Right renal pelvis (tissue), 4 donors: ENCODE measurements at places on chromosomes 1 and 21.

DNA sequence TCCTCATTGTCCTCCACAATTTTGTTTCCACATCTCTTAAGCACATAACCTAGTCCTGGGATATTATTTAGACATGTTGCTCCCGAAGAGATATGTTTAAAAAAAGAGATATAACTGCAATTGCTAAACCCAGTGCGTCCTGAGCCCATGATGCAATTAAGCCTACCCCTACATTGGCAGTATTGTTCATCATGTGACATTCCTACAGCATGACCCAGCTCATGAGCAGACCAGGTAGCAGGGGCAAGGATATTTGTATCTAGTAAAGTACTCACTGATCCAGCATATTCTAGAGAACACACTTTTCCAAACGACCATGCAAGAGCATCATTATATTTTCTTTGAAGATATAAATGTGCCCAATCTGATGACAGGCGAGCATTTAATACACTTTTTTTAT is 1.2 kb downstream of the ADAM30 start:
- DNase-seq, result no peak

GRCh38 chr1:225945564-225945963 is 4.5 kb upstream of the LEFTY2 start:
- no peak for DNase-seq

DNA sequence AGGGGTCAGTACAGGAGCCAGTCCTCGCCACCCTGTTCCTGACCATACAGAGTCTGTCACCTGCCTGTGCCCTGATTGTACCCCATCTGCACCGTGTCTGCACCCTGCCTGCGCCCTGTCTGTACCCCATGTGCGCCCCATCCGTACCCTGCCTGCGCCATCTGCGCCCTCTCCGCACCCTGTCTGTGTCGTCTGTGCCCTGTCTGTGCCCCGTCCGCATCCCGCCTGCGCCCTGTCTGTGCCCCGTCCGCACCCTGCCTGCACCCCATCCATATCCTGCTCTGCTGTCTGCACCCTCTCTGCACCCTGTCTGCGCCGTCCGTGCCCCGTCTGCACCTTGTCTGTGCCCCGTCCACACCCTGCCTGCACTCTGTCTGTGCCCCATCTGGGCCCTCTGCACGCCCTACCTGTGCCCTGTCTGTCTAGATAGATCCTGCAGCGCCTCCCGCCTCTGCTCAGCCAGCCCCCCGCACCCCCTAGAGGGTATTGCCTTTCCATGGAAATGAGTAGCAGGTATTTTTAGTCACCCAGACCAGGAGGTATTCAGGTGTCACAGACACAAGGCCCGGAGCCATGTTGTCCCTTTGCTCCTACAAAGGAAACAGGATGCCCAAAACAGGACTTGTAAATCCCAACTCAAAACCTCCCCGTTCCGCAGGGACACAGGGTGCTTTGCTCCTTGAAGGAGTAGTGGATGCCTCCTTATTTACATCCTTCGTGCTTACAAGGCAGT is 7.7 kb upstream of the NPHP4 start:
- no peak for DNase-seq

DNA sequence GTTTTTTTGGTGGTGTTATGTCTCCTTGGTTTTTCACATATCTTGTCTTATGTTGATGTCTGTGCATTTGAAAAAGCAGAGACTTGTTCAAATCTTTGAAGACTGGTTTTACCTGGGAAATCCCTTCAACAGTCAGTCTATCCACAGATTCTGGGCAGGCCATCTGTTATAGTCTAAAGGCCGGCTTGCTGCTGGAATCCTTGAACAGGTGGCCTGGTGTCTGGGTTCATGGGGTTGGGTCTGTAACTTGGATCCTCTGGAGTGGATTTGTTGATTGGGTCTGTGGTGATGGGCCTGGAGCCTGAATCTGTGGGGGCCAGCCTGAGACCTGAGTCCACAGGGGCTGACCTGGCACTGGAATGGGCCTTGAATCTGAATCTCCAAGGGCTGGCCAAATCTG is 12.2 kb downstream of the LORICRIN start:
- no peak for DNase-seq

- DNase-seq, result no peak
These were observed 26.7 kb upstream of the CTPS1 start for GRCh38 chr1:40952744-40953315.
